ENCODE measurements at places on chromosomes 3 and 15.

DNA sequence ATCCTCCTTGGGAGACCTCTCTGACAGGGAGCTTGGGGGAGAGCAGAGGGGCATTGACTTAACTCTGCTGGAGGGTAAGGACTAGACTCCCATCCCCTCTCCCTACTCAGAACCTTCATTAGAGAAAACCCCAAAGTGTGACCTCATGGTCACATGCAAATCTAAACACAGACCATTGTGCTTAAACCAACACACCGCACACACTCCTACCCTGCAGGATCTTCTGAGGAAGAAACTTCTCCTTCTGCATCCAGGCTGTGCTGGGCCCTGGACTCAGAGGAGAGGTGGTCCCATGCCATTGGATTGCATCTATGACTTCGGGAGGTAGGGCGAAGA is 805 bp upstream of the PARP16 start:
- DNase-seq, result peak; percentile 8

GRCh38 chr3:187954873-187955586 is 198.9 kb upstream of the LPP start:
- peak; percentile 90 for DNase-seq

DNA sequence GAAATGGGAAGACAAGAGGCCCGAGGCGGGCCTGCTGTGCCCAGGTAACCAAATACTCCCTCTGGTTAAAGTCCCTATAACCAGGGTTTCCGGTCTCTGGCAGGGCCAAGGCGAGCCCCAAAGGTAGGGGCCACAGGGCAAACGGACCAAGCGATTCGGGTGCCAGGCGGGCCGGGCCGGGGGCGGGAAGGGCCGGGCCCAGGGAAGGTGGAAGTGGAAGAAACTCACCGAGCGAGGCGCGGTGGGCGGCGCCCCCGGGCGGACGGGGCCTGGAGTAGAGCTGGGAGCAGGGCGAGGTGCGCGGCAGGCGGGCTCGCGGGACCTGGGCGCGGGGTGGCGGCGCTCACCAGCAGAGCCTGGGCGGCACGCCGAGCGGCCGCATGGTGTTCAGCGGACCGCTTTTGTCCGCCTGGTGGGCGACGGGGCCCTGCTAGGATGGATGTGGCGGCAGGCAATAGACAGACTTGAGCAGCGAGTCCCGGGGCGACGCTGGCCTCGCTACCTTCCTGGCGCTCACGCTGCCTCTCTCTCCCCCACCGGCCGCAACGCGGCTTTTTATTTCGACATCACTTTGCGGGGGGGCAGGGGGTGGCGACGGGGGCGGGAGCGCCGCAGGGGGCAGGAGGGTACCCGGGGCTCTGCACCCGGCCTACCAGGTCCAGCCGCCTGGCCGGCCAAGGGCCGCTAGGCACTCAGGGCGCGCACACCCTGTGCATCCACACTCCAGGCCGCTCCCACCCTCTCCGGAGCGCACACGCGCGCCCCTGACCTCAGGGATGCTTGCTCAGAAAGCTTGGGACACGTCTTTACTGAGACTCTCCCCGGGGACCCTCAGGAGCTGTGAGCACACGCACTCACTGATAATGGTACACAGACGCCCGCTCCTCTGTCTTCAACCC is at the start of gene GATA2:
GATA2 (minus strand) TSS at position 531 of the 899 bp plus-strand sequence. CDS start 6,170 bp downstream, outside the sequence.
- no peak for DNase-seq

GRCh38 chr3:196837819-196838420 is 29.8 kb upstream of the SENP5 start:
- peak; percentile 74 for DNase-seq

- DNase-seq, result no peak
These were observed 55.4 kb downstream of the AGBL1 start for GRCh38 chr15:86135041-86135440.

GRCh38 chr15:90030376-90030775 is 29.3 kb downstream of the ZNF710 start:
- DNase-seq, result no peak

DNA sequence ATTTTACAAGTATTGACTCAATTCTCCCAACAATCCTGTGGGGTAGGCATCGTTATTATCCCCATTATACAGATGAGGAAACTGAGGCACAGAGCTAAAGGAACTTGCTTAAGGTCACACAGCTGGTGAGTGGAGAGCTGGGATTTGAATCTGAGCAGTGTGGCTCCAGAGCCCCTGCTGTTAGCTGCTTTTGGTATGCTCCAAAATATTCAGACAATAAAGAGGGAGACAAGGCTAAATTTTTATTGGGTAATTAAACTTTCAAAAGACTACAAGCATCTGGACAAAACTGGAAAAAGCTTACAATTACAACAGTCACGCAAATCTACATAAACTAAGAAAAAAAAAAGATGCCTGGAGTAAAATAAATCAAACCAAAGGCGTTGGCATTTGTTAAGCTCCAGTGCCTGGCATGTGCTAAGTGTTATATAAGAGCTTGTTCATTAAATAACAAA is 27.7 kb downstream of the CCDC13 start:
- DNase-seq, result no peak

DNA sequence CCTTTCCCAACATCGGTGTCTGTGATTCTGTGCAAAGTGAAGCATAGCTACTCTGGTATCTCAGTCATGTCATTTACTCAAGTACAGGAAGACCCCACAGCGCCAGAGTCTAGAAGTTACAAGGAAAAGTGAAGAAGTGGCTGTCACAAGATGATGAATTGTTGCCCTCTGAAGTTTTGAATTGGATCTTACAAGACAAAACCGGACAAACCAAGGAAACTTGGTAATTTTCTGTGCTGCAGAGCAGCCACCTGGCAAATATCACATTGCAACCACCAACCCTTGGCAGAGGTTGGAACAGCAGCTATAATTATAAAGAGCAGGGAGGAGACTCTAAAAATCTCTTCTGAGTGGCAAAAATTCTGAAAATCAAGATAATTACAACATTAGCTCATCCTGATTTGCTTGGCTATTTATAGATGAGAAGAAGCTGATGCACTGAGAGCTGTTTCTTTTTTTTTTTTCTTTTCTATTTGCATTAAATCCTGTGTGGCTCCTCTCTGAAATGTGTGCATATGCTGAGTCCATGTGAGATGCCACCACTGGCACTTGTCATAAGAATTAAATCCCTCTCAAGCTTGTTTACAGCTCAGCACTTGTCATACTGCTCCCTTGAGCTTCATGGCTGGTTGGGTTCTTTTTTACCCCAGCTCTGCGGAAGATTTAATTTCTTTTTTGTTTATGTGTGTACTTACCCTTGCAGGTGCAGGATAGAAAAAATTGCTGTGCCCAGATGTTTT is 68.0 kb upstream of the MNS1 start:
- no peak for DNase-seq

GRCh38 chr15:52787123-52787503 is 3.0 kb downstream of the ONECUT1 start:
- DNase-seq, result no peak

GRCh38 chr3:171591070-171591469 is 130.9 kb upstream of the TNIK start:
- no peak for DNase-seq

GRCh38 chr15:85379403-85380131 is 836 bp upstream of the AKAP13 start:
- DNase-seq, result no peak

GRCh38 chr3:153078826-153079225 is 83.2 kb upstream of the RAP2B start:
- no peak for DNase-seq

DNA sequence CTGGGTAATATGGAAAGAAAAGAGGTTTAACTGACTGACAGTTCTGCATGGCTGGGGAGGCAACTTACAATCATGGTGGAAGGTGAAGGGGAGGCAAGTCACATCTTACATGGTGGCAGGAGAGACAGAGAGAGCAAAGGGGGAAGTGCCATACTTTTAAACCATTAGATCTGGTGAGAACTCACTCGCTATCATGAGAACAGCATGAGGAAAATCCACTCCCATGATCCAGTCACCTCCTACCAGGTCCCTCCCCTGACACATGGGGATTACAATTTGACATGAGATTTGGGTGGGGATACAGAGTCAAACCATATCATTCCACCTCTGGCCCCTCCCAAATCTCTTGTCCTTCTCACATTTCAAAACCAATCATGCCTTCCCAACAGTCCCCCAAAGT is 16.0 kb upstream of the ACOX2 start:
- DNase-seq, result no peak

DNA sequence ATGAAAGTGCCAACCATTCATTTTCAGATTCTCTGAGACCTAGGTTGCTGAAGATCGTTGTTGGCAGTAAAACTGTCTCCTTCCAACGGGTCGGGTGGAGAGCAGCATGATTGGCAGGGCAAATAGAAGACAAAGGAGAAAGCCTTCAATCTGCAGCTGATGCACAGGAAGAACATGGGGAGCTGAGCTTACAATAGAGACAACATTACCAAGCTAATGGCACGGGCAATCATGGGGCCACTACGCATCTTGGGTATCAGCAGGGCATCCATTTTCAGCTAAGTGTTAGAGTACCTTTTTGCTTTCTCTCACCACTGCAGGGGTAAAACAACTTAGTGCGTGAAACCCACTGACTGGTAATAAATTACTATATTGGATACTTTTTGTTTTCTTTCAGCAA is 114.8 kb downstream of the WDR72 start:
- no peak for DNase-seq

DNA sequence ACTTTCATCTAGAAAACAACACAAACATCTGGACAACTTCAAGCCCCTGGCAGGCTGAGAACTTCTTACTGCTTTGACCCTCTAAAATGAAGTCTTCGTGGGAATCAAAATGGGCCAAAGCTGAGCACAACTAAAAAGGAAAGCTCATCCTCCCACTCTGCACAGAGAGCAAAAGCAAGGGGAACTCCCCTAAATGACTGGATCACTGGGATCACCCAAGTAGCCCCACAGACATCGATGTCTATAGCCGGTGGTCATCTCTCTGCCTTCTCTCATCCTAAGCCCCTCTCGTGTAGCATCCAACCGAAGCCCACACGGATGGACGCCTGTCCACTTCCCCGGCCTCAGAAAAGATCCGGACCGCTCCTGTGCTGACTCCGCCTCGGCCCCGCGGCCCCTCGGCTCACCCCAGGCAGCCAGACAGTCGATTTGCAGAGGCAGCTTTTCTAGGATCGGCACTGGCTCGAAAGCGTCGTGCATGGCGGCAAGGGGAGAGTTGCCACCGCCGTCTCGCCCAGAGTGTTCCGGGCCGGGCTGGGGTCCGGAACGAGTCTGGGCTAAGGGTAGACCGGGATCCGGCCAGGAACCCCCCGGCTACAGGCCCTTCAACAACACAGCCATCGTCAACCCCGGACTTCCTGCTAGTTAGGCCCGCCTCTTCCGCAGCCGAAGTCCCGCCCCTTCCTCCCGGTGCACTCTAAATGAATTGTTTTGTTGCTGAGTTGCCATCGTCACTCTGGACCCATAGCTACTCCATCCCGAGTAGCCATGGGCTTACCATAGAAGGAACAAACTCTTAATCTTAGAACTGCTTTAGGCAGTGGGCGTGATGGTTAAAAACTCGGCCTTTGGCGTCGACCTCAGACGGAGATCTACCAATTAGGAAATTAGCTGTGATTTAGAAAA is at the start of gene VPS39:
VPS39 (minus strand) TSS at position 631 of the 906 bp plus-strand sequence; CDS start at position 480, 151 bp downstream.
- DNase-seq, result peak; percentile 90

- DNase-seq, result no peak
These were observed 381.4 kb upstream of the TGFBR2 start for GRCh38 chr3:30225021-30225420.

DNA sequence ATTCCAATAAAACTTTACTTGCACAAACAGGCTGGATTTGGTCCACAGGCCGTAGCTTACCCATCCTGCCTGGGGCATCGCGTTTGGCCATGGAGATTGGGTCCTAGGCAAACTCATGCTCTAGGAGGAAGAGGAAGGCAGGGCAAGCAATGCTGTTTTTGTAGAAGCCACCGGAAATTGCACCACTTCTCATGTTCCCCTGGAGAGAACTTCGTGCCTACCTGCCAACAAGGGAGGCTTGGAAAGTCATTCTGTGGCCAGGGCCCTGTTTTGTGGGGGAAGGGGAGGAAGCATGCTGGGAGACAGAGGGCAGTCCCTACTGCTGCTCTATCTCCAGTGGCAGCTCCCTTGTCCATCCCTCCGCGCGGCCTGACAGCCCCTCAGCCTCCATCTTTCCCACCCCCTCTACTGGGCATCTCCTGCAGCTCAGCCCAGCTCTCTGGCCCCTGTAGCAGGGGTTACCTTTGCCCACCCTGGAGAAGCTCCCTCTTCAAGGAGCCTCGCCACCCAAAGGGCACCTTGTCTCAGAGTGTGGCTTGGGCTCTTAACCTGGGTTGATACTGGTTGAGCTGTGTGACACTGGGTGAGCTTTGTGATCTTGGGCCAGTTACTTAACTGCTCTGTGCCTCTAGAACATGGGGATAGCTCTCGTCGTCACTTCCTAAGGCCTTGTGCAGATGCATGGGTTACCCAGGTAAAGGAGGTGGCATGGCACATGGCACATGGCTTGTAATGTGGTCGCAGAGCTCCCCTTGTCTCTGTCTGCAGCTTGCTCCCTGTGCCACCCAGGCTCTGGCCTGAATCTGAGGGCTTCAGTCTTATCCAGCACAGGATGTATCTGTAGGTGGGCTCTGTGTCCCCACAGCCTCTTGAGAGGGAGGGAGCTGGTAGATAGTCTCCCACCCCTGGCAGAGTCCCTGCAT is 6.1 kb downstream of the ABTB1 start:
- no peak for DNase-seq

DNA sequence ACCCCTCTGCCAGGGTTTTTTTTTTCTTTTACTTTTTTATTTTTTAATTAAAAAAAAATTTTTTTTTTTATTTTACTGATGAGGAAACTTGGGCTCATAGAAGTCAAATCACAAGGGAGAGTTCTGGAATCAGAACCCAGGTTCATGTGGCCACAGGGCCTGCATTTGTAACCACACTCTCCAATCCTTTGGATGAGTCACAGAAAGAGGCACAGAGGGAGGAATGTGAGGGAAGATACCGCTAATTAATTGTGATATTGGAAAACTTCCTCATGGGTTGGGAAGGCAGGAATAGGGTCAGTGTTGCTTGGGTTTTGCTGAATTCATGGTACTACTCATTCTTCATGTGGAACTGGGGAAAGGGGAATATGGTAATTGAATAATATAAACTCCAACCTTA is 132.9 kb upstream of the SLC6A11 start:
- DNase-seq, result no peak

- DNase-seq, result peak; percentile 56
These were observed 337.3 kb downstream of the LPP start for GRCh38 chr3:188491276-188491687.
